Activated T-helper 1 cell treated with anti-CD3 and anti-CD28 coated beads, Interleukin-2, amount 50 U/mL, for 16 hours (primary cell): ENCODE measurements at places on chromosomes 1 and 21.

DNA sequence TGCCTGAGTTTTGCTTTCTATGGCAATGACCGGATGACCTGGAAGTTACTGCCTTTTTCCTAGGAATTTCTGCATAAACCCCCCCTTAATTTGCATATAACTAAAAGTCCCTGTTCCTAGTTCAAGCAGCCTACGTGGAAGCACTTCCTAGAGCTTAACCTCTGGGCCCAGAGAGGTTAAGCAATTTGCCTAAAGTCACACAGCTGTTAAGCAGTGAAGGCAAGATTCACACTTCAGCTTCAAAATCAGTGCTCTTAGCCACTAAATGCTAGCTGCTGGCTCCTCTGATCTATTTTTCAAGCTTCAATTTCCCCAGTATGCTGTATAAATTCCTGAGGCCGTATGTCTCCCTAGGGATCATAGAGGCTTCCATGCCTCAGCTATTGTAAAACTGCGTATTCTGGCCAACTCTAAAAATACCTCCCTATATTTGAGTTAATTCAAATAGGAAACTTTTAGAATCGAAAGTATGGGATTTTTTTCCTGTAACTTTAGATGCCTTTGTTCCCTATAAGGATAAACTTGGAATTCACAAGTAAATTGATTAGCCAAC lies 53.1 kb upstream of the CD5L start:
- no peak for DNase-seq

GRCh38 chr1:25190260-25190659 lies 42.0 kb downstream of the SYF2 start:
- DNase-seq = no peak

- no peak for DNase-seq
Observed at GRCh38 chr1:245788886-245789285, 634.1 kb downstream of the KIF26B start.

DNA sequence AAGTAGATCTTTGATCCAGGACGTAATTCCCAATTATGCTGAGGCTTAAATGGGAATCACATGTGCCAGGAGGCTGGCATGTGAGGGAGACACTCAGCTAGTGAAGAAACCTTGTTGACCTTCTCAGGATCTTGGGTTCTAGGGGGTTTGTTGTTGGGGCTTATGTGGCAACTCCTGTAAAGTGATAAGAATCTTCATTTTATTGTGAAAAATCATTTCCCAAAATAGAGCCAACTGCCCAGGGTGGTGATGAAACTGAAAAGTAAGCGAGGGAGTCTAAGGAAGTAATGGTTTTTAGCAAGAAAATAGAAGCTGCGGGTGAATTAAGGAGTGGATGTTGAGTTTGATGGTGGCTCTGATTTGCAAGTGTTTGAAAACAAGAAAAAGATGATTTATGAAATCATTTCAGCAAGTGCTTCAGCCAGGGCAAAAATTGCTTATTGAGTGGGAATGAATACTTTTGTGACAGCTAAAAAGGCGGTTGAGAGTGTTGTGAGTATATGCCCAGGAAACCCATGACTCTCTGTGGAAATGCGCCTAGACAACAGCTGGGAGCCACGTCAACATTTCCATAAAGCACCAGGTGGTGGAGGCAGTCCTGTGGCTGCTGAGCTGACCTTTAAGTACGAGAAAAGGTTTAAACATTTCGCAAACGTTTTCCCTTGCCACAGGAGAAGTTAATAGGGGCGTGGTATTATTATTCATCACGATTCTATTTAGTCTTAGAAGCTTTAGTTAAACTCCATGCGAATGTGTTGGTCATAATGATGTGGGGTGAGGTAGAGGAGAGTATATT lies 102.7 kb downstream of the HMGB4 start:
- DNase-seq = no peak

- DNase-seq = no peak
Observed at GRCh38 chr1:65168867-65169266, 20.9 kb downstream of the AK4 start.

DNA sequence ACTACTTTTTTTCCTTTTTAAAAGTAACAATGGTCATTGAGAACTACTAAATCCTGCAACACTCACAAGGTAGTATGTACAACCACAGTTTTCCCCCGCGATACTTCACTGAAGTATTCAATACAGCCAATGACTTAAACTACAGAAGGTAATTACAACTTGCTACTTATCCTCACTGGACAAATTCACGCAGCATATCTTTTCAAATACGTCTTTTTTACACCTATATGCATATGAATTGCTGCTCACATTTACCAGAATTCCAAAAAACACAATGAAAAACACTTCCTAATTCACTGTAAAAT lies 12.4 kb downstream of the NRIP1 start:
- no peak for DNase-seq

DNA sequence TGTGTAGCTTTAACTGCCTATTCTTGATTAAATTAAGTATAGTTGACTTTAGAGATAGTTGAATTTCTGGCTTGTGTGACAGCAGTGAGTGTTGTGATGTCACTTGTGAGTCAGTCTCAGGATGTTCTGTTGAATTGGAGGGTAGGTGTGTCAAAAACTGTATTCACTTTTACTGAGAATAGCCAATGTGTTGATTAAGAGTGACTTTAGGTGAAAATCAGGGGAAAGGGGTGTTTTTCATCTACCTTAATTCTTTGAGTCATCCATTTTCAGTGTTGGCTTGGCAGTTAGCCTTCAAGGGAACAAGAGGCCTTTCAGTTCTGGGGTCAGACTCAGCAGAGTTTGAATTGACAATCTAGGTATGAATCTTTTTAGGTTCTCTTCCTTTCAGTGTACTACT lies 75.9 kb downstream of the CDC14A start:
- no peak for DNase-seq

DNA sequence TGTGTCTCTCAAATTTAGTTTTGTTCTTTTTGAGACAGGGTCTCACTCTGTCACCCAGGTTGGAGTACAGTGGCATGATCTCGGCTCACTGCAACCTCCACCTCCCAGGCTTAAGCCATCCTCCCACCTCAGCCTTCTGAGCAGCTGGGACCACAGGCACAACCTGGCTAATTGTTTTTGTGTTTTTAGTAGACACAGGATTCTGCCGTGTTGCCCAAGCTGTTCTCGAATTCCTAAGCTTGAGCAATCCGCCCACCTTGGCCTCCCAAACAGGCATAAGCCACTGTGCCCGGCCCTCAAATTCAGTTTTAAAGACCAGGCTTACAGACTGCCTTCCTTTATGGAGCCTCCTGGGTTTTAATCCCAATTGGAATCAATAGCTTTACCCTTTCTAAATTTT lies 83.7 kb upstream of the SELENON start:
- DNase-seq = no peak

GRCh38 chr1:208184966-208185654 lies 59.1 kb downstream of the PLXNA2 start:
- DNase-seq = no peak

- DNase-seq = no peak
Observed at GRCh38 chr1:156104065-156104810, 10.3 kb upstream of the LMNA start.

GRCh38 chr21:17550671-17551308 lies 37.9 kb downstream of the CXADR start:
- no peak for DNase-seq

- no peak for DNase-seq
Observed at GRCh38 chr1:98932184-98932583, 72.5 kb downstream of the PLPPR5 start.

DNA sequence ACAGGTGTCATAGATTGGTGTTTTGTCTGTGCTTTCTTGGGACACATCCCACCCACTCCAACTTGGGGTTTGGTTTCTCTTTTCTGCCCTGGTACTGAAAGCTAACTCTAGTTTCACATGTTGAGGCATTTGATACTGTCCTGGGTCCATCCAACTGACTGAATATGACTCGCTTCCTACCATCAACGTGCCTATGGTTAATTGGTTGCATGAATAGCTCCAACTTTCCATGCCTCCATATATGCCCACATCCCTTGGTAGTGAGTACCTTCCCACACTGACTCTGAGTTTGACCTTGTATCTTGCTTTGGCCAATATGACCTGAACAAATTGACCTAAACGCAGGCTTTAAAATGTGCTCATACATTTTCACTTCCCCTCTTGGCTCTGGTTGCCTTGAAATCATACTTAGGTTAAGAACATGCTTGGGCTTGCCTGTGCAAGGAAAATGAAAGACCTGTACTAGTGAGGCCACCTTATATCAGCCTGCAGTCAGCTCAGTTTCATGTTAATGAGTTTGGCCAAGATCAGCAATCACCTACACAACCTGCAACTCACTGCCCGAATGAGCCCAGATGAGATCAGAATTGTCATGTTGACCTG lies 81.0 kb upstream of the KCNK2 start:
- no peak for DNase-seq

- DNase-seq = no peak
Observed at GRCh38 chr1:206100226-206100815, 16.9 kb downstream of the AVPR1B start.

GRCh38 chr1:171754353-171754705 lies 12.5 kb upstream of the VAMP4 start:
- DNase-seq = no peak

GRCh38 chr1:59180735-59181134 lies 116.2 kb upstream of the FGGY start:
- no peak for DNase-seq

- no peak for DNase-seq
Observed at GRCh38 chr1:200128944-200129879, 101.7 kb downstream of the NR5A2 start.
